Activated T-helper 1 cell treated with anti-CD3 and anti-CD28 coated beads, Interleukin-2, amount 50 U/mL, for 16 hours (primary cell): ENCODE measurements at places on chromosomes 5 and 9.

- DNase-seq: no peak
These were observed 5.3 kb downstream of the ABO start for GRCh38 chr9:133269537-133270362.

GRCh38 chr5:168974082-168974481, 326.9 kb downstream of the SLIT3 start:
- no peak for DNase-seq

- DNase-seq: no peak
These were observed 28.4 kb downstream of the SV2C start for GRCh38 chr5:76111477-76112174.

- DNase-seq: no peak
These were observed 62.0 kb upstream of the GGTA1 start for GRCh38 chr9:121561385-121562222.

DNA sequence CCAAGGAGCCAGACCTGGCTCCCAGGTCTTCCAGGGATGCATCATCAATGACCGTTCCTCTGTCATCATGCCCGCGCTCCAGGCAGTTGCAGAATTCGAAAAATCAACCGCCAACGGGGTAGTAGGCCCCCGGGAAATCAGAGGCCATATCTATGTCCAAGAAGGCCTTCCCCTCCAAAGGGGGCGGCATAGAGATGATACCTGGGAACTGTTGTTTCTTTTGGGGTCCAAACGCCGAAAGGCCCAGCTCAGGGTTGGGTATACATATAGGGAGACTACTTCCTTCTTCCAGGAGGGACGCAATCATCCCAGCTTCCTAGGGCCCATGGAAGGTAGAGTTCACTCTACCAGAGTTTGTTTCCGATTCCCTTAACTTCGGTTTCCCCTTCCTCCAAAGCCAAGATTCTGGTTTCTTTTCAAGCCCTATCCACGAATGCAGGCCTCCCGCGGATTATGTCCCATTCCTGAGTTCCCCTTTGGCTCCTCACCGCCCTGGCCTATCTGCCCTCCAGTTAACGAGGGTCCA, 754 bp downstream of the DCAF12 start:
- DNase-seq: no peak

DNA sequence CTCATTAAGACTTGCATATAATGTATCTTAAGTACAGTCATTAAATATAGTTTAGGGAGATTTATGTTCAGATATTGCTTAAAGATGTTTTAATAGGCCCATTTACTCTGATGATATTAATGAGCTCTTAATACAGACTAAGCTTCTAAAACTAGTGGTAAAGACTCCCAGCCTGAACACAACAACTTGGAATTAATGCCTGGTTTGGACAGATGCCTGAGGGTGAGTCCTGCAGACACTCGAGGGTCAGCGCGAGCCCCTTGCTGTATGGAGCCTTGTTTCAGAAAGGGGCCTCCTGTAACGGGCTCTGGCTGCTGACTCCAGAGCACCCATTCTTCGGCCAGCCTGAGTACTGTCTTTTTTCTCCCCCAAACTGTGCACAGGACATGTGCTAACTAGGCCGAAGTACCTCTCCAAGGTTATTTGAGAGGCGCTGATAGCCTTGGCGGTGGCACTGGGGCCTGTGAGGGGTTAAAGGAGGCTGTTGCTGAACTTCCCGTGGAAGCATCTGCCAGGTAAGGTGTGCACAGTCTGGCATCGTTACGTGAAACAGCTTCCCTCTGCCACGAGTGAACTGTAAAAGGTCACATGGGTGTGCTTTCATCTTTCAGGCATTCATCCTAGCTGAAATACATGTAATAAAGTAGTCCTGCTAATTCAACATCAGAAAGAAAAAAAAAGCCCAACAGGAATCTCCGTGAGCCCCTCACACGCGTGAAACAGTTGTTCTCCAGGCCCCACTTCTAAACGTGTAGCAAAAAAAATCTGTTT, 113.4 kb downstream of the MVB12B start:
- DNase-seq: no peak

DNA sequence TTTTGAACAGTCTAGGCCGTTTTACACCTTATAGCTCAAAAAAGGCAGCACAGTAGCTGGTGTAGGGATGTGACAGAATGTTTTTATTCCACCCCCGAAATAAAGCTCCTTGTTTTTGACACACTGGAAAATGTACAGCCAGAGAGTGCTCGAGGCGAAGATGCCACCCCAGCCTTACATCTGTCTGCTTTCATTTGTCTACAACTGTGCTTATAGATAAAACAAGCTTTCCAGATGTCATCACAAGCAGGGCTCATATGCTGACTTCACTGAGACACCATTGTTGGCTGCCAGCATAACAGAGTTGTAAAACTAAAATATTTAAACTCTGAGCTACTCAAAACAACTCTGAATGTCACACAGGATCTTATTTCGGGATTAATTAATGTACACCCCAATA, 386.3 kb downstream of the BNC2 start:
- no peak for DNase-seq

- no peak for DNase-seq
These were observed 6.4 kb downstream of the SOWAHA start for GRCh38 chr5:132819468-132819867.
